ENCODE measurements at places on chromosomes 13 and 19. TPM values are rescaled to one million over a fixed set of nuclear protein-coding genes. Genes with fewer than 3 reads are reported as not detected.
A peak's percentile ranks its signal among the peaks of the same experiment; 100 is the strongest.

- no peak overlapping the region for H3K4me3 ChIP-seq
- DNase-seq = no peak
- no peaks in the 10 kb centered on the region for H3K4me1 ChIP-seq
- peaks cover 54% of the 10 kb centered on the region for H3K36me3 ChIP-seq
- H3K27me3 ChIP-seq = no peaks in the 10 kb centered on the region
Observed at GRCh38 chr19:10828981-10829821, 6.8 kb downstream of the TMED1 start.

Gene EHD2
- total RNA-seq = 104 TPM

Gene CCNA1
- total RNA-seq = 36.5 TPM

DNA sequence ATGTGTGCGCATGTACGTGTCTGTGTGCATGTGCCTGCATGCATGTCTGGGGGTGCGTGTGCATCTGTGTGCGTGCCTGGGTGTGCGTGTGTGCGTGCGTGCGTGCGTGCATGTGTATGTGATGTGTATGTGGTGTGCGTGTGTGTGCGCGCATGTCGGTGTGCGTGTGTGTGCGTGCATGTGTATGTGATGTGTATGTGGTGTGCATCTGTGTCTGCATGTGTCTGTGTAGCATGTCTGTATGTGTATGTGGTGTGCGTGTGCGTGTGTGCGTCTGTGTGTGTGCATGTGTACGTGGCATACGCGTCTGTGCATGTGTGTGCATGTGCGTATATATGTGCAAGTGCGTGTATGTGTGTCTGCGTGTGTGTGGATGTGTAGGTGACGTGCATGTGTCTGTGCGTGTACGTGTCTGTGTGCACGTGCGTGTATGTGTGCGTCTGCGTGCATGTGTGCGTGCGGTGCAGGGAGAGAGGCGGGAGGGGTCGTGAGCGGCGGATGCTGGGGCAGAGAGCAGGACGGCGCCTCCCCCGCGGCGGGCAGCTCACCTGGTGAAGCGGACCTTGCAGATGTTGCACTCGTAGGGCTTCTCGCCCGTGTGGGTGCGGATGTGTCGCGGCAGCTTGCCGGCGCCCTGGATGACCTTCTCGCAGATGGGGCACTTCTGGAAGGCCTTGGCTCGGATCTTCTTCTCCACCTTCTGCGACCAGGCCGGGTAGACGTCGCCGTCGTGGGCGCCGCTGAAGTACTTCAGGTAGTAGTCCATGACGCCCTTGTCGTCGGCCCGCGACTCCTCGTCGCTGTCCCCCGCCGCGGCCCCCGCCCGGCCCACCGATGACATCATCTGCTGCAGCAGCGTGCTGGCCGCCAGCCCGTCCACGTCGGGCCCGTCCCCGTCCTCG, 13.0 kb downstream of the ZBTB7A start:
- H3K4me1 ChIP-seq = peaks cover 41% of the 10 kb centered on the region
- H3K27me3 ChIP-seq = no peaks in the 10 kb centered on the region
- peaks cover 87% of the 10 kb centered on the region for H3K36me3 ChIP-seq
- H3K4me3 ChIP-seq = peak overlapping the region; percentile 56
- DNase-seq = no peak

- H3K4me1 ChIP-seq = peaks cover 17% of the 10 kb centered on the region
- no peak overlapping the region for H3K27ac ChIP-seq
- H3K4me3 ChIP-seq = no peak overlapping the region
- no peaks in the 10 kb centered on the region for H3K27me3 ChIP-seq
- H3K36me3 ChIP-seq = peaks cover 16% of the 10 kb centered on the region
Observed at GRCh38 chr19:38142176-38143035, 81.6 kb downstream of the DPF1 start.

DNA sequence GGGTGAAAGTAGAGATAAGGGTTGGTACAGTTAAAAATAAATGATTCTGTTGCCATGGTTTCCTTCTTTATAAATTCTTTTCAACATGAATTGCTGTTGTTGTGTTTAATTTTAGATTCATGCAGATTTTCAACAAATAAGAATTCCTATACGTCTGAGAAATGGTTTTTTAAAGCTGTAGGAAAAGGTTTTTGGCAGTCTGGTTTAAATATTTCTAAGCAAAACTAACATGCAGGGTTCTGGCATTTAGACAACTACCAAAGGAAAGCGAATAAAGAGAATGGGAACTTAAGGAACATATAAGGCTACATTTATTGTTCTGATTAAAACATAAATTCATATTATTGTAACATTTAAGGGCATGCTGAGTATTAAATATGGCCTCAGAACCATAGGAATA, 203.0 kb upstream of the MIR17HG start:
- no peak overlapping the region for H3K4me3 ChIP-seq
- H3K27ac ChIP-seq = no peak overlapping the region
- H3K27me3 ChIP-seq = peaks cover 89% of the 10 kb centered on the region
- H3K36me3 ChIP-seq = no peaks in the 10 kb centered on the region
- H3K4me1 ChIP-seq = no peaks in the 10 kb centered on the region
- no peak for DNase-seq
